ENCODE measurements at places on chromosomes 5 and 9.

GRCh38 chr5:54885636-54886035 lies 99.8 kb downstream of the ESM1 start:
- DNase-seq, result no peak

DNA sequence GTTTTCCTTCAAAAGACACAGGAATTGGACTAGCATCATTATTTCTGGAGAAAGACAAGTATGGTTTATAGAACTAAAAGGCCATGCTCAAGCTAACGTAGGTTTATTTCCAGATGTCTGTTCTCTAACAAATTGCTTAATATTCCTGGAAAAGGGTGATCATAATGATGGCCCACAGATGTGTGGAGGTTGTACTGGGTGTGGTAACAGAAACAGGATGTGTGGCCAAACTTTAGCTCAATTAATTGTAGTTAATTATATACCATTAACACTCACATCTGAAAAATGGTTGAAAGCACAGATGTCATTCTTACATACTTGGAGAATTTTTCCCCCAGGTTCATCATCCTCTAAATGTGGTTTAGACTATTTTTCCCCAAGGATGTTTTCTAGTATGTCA lies 292.7 kb upstream of the RASA1 start:
- peak; percentile 22 for DNase-seq

DNA sequence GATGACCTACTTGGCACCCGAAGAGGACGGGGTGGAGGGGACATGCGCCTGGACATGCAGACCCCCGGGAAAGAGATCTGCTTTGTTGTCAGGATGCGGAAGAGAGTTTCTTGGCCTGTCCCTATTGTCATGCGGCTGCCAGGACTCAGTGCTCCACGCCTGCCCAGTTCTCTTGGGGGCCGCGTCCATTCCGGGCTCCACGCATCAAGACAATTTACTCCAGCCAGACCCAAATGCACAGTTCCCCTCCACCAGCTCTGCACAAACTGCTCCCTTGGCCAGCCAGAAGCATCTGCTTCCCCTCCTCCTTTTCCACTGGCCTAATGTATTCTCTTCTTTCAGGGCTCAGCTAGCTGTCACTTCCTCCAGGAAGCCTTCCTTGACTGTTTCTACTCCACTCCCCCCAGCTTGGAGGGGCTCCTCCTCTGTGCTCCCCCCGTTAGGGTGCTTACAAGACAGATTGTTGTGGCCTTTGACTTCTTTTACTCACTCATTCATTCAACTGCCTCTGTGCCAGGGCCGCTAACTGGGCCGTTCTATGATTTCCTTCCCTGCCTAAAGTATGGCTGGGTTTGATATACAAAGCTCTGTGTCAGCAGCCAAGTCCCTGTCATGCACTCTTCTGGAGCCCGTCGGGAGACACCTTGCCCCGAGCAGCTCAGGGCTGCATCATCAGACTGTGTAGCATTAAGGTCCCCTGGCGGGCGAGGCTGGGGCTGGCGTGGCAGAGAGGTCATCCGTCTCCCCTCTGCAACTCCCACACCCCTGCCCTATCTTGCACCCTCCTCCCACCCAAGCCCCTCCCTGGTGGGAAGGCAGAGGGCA lies 6.6 kb downstream of the FIBCD1 start:
- peak; percentile 48 for DNase-seq

GRCh38 chr9:137691646-137692351 lies 73.0 kb downstream of the EHMT1 start:
- peak; percentile 74 for DNase-seq

GRCh38 chr5:6279607-6280006 lies 98.7 kb downstream of the MED10 start:
- no peak for DNase-seq

- DNase-seq, result no peak
These were observed 13.1 kb downstream of the IL7R start for GRCh38 chr5:35869685-35870277.

GRCh38 chr9:116592970-116593369 lies 94.1 kb upstream of the TRIM32 start:
- no peak for DNase-seq

GRCh38 chr5:81971111-81971711 lies 612 bp upstream of the ATG10 start:
- peak; percentile 46 for DNase-seq

- no peak for DNase-seq
These were observed 69.0 kb upstream of the SMC2 start for GRCh38 chr9:104025104-104025503.

- no peak for DNase-seq
These were observed 13.2 kb upstream of the TLX3 start for GRCh38 chr5:171295801-171296200.

- DNase-seq, result no peak
These were observed 751.7 kb downstream of the TLE1 start for GRCh38 chr9:80937645-80938044.

GRCh38 chr9:75117564-75117963 lies 29.2 kb downstream of the OSTF1 start:
- DNase-seq, result no peak

DNA sequence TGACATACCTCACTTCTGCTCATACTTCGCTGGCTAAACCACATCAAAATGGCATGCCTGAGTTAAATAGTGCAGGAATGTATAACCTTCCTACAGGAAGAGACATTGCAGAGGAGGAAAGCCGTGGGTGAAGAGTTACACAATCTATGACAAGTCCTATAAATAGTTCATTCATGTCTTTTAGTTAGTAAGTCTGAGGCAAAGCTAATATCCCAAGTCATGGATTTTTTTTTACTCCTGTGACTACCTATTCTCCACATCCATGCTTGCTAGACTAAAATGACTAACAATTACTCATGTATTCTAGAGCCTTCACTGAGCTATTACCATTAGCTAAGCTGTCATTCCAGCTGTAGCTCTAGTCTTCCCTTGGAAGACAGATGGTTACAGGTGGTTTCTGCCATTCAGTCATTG lies 391.3 kb downstream of the NR2F1-AS1 start:
- DNase-seq, result no peak

- DNase-seq, result no peak
These were observed 11.8 kb downstream of the BRD3 start for GRCh38 chr9:134055981-134056461.

- DNase-seq, result no peak
These were observed 178.0 kb upstream of the DMRT1 start for GRCh38 chr9:663541-663940.

DNA sequence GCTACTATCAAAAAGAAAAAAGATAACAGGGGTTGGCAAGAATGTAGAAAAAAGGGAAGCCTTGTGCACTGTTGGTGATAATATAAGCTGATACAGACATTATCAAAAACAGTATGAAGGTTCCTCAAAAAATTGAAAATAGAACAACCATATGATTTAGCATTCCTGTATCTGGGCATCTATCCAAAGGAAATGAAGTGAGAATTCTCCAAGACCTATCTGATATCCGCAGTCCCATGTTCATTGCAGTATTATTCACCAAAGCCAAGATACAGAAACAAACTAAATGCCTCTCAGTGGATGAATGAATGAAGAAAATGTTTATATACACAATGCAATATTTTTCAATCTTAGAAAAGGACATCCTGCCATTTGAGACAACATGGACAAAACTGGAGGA lies 1943.3 kb downstream of the MAT2B start:
- DNase-seq, result no peak

- DNase-seq, result no peak
These were observed 292.5 kb downstream of the PDE4D start for GRCh38 chr5:59600998-59601397.

- no peak for DNase-seq
These were observed 36.3 kb downstream of the ZNF483 start for GRCh38 chr9:111561165-111561719.

GRCh38 chr5:14807471-14807870 lies 64.1 kb downstream of the ANKH start:
- DNase-seq, result no peak

DNA sequence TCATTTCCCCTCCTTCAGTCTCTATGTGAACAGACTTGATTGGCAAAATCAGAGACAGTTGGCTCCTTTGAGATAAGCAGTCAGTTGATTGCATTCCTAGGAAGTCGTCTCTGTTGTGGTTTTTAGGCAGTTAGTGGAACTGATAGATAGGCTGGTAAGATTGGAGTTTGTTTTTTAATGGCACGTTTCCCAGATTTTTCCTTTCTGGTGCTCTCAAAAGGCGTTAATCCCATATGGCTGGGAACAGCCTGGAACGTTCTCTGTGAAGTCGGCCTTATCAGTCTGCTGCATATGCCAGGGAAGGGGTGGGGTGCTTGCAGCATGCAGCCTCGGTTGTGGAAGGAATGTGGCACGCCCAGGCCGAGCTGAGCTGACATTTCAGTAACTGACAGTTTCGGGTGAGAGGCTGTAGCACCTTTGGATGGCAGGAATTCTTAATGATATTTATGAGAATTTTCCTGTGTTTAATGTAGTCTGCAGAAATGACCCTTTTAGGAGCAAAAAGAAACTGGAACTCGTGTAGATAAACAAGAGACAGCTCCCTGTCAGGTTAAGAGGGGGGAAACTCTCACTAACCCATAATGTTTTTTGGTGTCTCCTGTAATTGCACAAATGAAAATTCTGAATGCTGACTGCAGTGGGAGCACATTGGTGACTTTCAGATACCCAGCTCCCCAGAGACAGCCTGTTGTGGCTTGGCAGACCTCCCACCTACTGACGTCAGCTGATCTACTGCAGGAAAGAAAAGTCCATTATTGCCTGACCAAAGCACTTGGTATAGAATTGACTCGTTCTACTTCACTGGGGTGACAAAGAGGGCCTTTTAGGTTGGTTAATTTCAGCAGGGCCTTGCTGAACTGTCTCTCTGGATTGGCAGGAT lies 6.3 kb downstream of the SPTAN1 start:
- DNase-seq, result peak; percentile 82

DNA sequence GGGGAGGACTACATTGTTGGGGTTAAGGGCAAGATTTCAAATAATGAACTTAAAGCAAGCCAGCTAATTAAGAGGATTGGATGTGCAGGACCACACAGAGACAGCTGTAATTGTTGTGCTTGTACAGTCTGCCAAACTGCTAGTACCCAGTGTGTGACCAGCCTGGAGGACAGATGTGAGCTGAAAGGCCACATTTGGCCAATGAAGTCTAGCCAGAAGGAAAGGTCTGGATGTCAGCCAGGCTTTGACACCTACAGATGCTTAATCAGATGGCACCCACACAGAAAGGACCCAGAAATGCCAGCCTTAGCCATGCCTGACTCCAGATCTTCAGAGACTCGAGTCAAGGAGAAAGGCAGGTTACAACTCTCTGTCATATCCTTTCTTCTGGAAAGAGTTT lies 491.1 kb downstream of the KIF4B start:
- no peak for DNase-seq

- DNase-seq, result no peak
These were observed 33.0 kb upstream of the ANGPTL2 start for GRCh38 chr9:127155314-127155960.

DNA sequence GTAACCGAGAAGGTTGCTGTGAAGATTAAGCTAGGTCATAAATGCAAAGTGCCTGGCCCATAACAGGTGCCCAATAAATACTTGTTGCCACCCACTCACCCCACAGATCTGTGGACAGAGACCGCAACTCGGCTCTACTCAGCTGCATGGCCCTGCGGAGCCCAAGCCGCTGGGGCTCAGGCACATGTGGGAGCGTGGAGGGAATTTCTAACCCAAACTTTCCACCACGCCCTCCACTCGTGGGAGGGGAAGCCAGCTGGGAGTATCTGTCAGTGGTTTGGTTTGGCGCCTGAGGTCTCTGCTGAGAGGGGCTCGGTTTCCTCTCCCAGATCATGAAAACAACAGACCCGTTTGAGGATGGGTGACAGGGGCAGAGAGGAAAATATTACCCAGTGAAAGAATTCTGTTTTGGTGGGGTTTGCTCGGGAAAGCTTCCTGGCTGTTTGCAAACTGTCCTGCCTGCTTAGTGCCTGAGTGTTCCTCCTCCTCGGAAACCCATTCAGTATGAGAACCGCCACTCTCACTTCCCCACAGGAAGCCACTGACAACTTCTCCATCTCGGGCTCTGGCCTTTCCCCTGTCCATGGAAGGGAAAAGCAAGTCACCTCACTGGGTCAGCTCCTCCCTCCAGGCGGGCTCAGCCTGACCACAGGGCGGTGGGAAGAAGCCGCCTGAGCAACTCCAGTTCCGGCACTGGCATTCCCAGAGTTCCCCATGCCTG lies 60.1 kb downstream of the RGS3 start:
- DNase-seq, result peak; percentile 49

DNA sequence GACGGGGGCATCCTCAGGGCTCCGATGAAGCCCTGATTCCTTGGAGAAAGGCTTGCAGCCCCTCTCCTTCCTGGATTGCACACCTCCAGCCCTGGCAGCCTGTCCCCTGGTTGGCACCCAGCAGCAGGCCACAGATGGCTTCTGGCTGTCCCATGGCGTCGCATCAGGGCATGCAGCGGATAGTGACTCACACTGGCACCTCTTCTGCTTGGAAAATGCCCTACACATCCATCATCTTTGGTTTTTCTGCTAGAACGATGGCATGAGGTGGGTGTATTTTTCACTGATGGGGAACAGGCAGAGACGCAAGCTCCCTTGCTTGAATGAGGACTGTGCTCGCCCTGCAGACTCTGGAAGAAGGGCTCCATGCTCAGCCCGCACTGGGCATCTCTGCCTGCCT lies 23.2 kb upstream of the IER5L start:
- no peak for DNase-seq

DNA sequence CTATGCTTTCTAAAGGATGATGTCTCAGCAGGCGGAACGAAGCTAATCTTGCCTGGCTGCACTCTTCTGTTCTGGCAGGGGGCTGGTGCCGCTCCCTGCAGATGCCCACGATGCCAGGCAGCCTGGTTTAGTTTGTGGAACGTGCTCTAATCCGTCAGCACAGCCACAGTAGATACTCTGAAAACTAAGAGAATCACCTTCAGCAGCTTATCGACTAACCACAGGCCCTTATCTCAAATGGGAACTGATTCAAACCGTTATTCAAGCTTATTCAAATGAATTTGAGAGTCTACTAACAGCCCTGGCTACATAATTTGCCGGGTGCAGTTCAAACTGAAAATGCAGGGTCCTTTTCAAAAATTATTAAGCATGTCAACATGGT lies 246.6 kb upstream of the ANKRD55 start:
- DNase-seq, result no peak
